Activated T-helper 1 cell treated with Interleukin-2 at 50 U/mL for 16 hours (primary cell): ENCODE measurements at places on chromosomes 5 and 9.

DNA sequence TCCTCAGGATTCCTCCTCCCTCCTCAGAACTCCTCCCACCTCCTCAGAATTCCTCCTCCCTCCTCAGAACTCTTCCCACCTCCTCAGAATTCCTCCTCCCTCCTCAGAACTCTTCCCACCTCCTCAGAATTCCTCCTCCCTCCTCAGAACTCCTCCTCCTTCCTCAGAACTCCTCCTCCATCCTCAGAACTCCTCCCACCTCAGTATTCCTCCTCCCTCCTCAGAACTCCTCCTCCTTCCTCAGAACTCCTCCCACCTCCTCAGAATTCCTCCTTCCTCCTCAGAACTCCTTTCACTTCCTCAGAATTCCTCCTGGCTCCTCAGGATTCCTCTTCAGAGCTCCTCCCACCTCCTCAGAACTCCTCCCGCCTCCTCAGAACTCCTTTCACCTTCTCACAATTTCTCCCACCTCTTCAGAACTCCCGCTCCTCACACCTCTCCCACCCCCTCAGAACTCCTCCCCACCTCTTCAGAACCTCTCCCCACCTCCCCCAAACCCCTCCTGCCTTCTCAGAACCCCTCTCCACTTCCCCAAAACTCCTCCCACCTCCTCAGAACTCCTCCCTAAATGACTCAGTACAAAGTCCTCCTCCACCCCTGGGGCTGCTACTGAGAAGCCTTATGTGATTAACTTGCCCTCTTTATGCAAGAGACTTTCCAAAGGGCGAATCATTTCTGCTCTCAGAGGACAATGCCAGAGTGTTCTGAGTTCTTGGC is 23.2 kb downstream of the SLC46A2 start:
- no peak for DNase-seq

- DNase-seq: no peak
Measured at GRCh38 chr9:76605321-76605900, 146.4 kb downstream of the GCNT1 start.

DNA sequence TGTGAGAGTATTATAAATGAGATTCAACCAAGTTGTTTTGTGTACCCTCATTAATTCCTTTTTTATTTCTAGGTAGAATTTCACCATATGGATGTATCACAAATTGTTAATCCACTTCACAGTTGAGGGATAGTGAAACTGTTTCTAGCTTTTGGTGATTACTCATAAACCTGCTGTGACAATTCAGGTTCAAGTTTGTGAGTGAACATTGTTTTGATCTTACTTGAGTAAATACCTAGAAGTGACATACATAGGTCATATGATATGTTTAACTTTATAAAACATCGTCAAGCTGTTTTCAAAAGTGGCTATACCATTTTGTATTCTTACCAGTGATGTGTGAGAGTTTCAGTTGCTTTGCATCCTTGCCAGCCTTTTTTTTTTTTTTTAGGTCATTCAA is 112.9 kb downstream of the CAMK4 start:
- DNase-seq: no peak

DNA sequence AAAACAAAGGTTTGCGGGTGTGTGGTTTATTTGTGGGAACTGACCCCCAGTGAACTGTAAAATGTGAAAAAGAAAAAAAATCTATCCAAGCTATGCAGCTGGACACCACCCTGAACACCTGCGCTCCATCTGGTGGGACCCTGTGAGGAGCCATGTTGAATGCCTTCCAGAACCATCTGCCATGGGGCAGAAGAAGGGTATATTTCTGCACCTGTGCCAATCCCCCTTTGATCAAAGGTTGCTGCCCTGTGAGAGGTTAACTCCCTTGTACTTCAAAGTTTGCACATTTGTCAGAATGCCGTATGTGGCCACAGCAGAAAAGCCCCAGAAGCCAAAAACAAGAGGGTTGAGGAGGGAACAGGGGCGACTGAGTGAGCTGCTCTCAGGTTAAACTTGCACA is 148.5 kb upstream of the ALDH1B1 start:
- no peak for DNase-seq

DNA sequence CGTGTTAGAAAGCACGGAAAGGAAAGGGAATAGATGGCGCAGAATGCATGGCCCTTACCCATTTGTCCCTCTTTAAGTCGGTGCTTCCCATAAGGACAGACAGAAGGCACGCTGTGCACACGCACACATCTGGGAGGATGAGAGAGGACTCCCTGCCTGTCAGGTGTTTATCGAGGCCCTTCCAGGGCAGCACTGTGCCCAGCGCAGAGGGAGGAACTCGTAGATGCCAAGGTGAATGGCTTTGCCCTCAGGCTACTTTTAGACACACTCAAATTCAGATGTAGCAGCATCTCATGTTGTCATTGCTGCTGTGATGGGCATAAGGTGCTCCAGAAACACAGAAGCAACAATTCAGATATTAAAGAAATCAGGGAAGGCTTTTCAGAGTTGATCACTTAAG is 70.2 kb upstream of the CTSL start:
- no peak for DNase-seq

- no peak for DNase-seq
Measured at GRCh38 chr9:82333671-82334070, 345.1 kb downstream of the SPATA31D1 start.

- DNase-seq: no peak
Measured at GRCh38 chr5:98214240-98215051, 559.0 kb upstream of the RGMB start.

GRCh38 chr5:31382051-31382878 is 149.6 kb downstream of the DROSHA start:
- no peak for DNase-seq

- no peak for DNase-seq
Measured at GRCh38 chr9:4138180-4138579, 161.7 kb downstream of the GLIS3 start.

- no peak for DNase-seq
Measured at GRCh38 chr9:15369238-15369637, 53.4 kb upstream of the SNAPC3 start.

DNA sequence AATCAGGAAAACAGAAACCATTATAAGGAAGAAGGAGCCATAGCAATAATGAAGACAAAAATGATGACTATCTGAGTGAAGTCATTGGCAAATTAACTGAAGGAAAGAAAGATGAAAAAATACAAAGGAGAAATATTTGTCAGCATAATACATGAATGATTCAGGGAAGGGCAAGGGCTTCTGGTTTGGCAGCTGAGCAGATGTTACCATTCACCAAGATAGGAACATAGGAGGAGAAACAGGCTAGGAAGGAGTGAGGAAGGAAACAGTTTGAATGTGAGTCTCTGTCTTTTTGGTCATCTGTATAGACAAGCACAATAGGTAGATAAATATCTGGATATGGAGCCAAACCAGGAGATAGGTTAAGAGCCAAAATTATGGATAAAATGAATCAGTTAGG is 296.0 kb downstream of the ISL1 start:
- DNase-seq: no peak

DNA sequence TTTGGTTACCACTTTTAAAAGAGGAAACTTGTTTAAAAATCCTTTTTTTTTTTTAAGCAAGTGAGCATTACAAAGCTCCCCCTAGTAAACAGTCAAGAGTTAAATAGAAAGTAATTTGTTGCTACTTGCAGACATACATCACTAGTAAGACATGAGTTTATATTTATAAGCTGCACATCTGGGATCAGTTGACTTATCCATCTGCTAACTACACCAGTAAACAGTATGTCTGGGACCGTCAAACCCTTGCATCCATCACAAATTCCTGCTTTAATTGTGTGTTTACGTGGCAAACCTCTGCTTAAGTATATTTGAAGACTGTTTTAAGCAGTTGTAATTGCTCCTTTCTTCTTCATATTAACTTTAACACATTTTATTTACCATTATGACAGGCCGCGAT is 146.8 kb downstream of the EBF1 start:
- DNase-seq: no peak

DNA sequence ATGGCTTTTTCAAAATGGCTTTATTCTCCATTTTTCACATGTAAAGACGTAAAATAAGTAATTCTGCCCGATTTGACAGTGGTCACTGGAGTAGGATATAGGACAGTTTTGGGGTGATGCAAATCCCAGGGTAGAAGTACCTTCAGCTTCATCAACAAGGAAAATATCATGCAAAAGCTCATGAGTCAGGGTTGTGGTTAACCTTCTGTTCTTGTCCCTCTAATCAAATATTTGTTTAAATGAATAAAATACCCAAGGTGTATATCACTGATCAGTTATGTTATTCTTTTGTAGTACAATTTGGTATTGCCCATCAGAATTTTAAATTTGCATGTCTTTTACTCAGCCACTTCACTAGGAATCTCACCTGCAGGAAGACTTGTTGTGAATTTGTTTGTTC is 40.0 kb downstream of the FBXL7 start:
- DNase-seq: no peak

DNA sequence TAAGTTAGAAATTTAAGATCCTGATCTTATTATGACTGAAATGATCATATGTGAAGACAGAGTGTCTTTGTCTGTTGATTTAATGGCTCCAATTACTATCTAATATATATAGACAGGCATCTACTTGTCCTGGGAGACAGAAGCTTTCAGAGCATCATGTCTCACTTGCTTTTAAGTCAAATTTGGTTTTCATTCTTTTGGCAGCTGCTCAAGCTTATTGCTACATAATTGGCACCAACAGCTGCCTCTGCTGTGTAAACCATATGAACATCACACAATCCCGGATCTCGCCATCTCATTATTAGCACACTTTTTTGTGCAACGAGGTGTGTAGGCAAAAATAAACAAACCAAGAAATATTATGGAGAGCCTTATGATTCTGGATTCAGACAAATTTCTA is 1717.9 kb downstream of the EFNA5 start:
- no peak for DNase-seq

GRCh38 chr5:124740991-124741583 is 5.4 kb downstream of the ZNF608 start:
- no peak for DNase-seq

DNA sequence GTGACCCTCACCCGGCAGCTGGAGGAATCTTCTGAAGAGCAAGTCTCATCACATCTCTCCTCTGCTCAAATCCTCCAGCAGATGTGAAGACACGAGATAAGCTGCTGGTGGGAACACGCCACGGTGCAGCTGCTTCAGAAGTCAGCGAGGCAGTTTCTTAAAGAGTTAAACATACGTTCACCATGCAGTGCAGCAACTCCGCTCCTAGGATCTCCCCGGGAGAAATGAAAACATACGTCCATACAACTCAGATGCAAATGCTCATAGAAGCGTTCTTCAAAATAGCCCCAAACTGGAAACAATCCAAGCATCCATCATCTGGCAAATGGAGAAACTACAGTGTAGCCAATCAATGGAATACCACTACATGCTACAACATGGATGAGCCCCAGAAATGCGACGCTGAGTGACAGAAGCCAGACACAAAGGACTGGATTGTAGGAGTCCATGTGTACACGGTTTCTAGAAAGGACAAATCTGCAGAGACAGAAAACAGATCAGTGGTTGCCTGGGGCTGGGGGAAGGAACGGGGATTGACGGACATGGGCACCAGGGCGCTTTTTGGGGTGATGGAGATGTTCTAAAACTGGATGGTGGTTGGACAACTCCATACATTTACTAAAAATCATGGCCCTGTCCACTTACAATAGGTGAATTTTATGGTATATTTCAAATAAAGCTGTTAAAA is 150.6 kb downstream of the COL23A1 start:
- no peak for DNase-seq

DNA sequence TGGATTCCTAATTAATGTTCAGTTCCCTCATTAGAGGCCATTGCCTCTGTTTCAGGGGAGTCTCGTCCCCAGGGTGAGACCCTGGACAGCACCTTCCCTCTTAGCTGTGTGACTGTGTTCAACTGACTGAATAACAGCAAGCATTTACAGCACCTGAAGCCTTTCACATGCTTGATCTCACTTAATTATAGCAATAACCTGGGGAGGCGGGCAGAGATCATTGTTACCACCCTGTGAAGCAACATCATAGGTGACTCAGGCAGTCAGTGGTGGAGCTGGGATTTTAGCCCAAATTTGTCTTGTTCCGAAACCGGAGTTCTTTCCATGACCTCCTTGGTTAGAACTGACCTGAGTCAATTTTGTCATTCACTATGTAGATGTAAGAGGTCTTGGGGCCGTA is 105.2 kb upstream of the RAD23B start:
- DNase-seq: no peak

- DNase-seq: no peak
Measured at GRCh38 chr5:139690064-139690802, 42.1 kb downstream of the CXXC5 start.

GRCh38 chr5:128341056-128341455 is 197.0 kb downstream of the FBN2 start:
- no peak for DNase-seq

- no peak for DNase-seq
Measured at GRCh38 chr9:23754551-23754950, 71.5 kb downstream of the ELAVL2 start.

- DNase-seq: no peak
Measured at GRCh38 chr9:87392086-87392485, 105.6 kb upstream of the DAPK1 start.

GRCh38 chr9:85420750-85421149 is 321.0 kb downstream of the AGTPBP1 start:
- DNase-seq: no peak

- no peak for DNase-seq
Measured at GRCh38 chr5:72463449-72464052, 43.7 kb downstream of the ZNF366 start.

DNA sequence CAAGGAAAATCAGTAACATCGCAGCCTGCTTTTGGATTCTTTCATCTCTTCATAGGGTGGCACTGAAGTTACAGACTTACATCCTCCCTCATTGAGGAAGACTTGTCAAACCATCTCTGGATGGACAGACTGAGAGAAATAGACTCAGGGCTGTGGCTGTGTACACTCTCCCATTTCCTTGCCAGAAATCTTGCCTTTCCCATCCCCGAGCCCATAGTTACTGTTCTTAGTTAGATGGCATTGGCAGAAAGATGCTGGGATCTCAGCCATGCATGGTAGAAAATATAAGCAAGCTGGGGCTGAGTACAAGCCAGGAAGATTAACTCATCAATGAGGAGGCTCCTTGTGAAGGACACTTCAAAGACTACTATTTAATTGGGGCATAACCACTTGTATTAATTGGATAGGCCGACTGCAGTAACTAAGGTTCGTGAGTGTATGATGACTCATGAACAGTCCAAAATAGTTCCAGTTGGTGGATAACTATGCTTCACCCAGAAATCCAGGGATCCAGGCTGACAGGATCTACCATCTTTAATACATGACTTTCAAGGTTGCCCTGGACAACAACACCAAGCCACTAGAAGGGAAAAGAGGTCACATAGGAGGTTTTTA is 137.9 kb downstream of the TMEM38B start:
- no peak for DNase-seq

DNA sequence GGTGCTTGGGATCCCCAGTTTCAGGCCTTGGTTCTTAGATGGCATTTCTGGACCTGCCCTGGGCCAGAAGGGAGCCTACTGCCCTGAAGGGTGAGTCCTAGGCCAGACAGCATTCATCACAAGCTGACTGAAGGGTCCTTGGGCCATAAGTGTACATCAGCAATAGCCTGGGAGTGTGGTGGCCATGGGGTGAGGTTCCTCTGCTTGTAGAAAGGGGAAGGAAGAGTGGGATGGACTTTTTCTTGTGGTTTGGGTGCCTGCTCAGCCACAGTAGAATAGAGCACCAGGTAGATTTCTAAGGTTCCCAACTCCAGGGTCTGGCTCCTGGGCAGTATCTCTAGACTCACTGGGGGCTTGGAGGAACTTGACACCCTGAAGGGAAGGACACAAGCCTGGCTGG is 95.2 kb upstream of the PHF24 start:
- no peak for DNase-seq
